ENCODE measurements at places on chromosomes 11 and 22.

DNA sequence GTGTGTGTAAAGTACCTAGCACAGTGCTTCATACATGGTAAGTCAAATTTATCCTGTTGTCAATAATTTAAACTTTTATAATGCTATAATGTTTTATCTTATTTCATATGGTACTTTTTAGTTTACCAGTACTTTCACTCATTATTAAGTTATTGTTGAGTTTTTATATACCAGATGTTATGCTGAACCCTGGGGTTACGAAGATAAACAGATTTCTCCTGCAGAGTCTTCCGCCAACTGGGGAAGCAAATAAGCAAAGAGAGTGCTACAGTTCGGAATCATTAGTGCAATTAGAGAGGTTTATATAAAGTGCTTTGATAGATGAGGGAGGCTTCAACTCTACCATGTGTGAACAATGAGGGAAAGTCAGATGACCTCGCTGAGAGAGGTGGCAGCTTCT is 362.3 kb downstream of the DYNC2H1 start:
- DNase-seq = no peak

DNA sequence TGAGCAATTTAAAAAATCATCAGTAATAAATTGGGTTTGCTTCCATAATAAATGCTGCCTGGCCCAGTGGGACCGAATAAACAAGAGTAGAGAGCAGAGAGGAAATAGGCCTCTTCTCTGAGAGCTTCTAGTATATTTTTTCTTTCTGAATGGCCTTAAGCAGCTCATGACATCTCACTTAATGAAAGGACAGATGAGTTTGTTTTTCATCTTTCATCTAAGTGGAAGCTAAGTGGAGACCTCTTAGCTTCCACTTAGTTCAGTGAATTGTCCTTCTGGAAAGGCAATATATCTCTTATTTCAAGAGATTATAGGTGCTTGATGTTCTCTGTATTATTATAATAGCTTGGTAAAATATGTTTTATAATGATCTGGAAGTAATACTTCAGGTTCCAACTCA is 245.9 kb upstream of the ANO3 start:
- no peak for DNase-seq

DNA sequence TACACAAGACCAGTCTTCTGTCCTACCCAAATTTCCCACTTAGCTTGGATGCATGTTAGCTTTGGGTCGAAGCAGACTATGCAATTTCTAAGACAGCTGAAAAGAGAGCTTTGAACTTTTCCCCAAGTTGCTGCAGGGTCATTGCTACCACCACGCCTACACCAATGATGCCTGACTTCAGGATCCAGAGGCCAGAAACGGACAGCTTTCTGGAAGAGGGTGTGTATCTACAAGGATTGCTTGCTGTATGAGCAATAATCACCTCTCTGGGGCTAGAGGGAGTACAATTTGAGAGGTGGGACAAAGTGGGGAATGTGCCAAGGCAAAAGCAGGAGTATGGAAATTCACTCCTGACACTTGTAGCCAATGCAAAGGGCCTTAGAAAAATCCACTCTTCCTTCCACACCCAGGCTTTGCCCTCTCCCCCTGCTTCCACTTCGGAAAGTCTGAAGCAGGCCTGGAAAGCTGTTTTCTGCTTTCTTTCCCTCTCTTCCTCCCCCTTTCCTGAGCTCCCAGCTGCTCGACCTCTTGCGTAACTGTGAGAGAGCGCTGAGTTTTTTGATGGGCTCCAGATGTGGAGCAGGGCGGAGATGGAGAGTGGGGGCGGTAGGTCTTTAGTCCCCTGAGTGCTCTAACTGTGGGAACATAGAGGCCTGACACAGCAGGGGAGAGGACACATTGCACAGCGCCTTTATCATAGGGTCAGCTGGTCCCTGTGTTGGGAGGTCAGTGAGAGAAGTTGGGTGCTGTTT is 2.1 kb upstream of the PHLDB1 start:
- no peak for DNase-seq

- DNase-seq = no peak
Observed at GRCh38 chr11:129012880-129013279, 70.2 kb upstream of the TP53AIP1 start.

GRCh38 chr11:2585566-2586086 is 114.2 kb downstream of the KCNQ1OT1 start:
- no peak for DNase-seq

GRCh38 chr11:63993993-63994392 is 7.8 kb downstream of the OTUB1 start:
- no peak for DNase-seq

DNA sequence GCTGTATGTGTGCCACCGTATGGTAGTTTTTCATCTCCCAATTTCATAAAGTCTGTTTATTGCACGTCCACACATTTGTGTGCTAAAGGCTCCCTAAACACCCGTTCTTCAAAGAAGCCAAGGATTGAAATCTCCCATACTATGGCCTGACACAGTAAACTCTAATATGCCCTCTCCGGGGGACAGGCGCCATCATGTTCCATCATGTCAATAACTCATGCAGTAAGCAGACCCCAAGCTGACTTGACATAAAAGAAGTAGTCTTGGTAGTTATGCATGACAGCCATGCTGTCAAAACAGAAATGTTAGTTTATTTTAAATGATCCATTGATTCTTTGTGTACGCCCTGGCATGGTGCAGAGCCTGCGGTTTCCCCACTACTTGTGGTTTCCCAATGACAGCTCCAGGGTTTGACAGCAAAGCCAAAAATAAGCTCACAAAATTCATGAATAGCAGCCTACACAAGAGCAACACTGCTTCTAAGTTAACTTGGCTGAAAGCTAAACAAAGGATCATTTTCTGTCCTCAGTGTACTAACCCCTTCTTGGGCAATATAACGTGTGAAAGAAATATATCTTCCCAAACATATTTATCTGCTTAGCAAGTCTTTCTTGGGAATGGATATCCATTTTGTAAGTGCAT is 56.5 kb upstream of the CABP7 start:
- DNase-seq = no peak

GRCh38 chr11:112226831-112227401 is 688 bp downstream of the PTS start:
- peak; percentile 35 for DNase-seq

Measured in hematopoietic multipotent progenitor cell treated with erythropoietin and hydrocortisone succinate and interleukin-3 and kit ligand, for 6 days (in vitro differentiated cells).